ENCODE measurements at places on chromosomes 1 and 21.

DNA sequence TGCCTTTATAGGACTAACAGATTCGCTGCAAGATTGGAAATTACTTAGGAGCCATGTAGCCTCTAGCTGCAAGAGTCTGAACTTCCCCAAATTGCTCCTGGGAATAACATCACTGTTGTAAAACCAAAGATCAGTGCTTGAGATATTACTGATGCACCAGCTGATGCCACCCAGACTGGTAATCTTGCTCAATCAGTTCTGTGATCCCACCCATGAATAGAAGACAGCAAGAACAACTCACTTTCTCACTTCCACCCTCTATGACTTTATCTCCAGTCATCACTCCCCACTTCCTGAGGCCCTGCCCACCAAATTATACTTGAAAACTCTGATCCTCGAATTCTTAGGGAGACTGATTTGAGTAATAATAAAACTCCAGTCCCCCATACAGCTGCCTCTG, 1011.1 kb downstream of the PLA2G4A start:
- DNase-seq, result no peak

GRCh38 chr1:221448585-221449175, 293.2 kb downstream of the DUSP10 start:
- no peak for DNase-seq

- DNase-seq, result no peak
These were observed 6.9 kb upstream of the BMP8A start for GRCh38 chr1:39484564-39484963.

DNA sequence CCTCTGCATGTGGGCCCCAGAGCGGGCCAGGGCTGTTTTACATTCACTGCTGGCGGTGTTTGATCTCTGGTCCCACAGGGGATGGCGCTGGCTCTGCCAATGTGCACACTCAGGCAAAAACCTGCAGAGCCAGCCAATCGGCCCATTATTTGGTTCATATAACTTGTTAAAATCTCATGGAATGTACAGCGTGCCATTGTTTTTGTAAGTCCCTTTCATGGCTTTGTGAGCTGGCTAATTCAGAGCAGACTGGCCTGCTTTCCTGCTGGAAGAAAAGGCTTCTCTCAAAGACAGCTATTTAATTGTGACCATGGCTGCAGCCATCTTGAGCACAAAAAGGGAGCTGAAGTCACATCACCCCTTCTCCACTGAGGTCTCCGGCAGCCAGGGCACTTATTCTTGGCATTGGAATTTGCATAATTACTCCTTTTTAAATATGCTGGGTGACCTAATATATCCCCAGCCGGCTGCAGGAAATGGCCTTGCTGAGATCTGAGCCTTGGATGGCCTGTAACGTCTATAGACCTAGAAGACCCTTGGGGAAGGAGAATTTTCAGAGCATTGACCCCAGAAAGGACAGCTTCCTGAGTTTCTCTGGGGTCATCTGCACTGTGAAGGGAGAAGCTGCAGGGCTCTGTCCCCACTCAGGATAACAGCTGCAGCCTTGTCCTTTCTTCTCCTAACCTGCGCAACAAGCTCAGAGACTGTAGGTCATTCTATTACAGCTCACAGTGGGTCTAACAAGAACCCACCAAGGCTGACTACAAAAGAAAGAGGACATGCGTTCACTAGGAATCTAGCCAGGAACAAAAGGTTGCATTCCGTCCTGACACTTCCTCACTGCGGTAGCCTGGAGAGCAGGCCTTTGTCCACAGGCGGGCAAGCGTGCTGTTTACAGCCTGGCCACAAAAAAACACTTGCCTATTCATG, 45.8 kb downstream of the BCAR3 start:
- DNase-seq, result no peak

DNA sequence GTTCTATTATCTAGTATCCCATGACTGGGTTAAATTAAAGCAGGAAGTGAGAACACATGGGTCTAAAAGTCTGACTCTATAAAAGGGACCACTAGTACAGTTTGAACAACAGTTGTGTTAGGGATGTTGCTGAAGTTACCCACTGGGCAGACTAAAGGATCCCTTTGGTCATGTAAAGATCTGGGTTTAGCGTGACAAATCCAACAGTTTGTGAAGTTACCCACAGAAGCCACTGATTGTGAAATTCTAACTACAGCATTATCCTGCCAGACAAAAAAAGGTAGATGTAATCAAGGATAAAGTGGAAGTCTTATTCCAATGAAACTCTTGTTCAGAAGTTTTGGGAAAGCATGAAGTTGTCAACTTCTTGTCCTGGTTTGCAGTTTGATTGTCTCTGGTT, 5.7 kb downstream of the QSOX1 start:
- DNase-seq, result no peak

Data from foreskin melanocyte (primary cell).